ENCODE measurements at places on chromosomes 6 and 20.

DNA sequence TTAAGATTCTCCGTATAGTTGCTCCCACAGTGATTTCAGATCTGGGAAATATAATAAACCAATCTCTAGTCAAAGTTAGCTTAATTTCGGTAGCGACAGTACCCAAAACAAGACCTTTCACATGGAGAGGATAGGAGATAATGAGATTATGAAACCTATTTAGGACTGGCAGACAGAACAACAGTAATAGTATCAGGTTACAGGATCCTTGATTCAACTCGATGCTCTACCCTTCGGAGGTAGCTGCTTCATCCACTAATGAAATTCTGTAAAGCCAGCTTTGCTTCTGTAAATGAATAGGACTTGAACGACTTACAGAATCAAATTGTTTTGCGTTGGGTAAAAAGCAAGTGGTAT is 534 bp upstream of the AKIRIN2 start:
- no peak for DNase-seq

DNA sequence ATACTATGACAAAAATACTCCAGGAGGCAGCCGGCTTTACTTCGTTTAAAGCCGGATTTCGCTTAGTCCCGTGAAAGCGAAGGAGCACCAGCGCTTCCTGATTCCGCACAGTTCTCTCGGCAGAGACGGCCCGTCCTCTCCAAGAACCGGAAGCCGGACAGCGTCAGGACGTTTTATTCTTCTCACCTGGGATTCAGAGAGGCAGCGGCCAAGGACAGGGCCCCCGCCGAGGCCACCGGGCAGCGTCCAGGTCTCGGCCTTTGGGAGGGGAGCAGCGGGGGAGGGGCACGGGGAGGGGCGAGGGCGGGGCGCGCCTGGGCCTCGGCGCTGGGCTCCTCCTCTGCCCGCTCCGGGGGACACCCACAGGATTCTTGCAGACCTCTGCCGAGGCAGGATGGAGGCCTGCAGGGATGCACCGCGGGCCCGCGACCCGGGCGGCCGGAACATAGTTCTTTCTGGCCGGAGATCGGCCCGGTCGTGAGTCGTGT is 2.8 kb upstream of the DIDO1 start:
- DNase-seq: no peak

DNA sequence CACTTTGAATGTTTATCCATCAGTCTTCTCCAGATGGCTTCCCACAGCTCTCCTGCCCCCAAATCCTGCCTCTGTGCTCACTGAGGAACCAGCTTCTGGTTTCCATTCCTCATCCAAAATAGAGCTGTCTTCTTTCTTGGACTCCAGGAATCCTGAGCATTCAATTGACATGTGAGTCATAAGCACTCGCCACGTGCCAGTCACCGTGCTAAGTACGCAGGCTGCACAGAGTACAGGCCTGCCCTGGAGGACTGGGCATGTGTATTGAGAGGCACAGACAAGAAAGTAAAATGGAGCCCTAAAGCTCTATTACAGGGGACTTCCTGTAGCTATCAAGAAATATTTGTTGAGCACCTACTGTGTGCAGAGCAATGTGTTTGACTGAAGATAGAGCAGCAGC is 39.7 kb upstream of the LRFN2 start:
- DNase-seq: no peak

DNA sequence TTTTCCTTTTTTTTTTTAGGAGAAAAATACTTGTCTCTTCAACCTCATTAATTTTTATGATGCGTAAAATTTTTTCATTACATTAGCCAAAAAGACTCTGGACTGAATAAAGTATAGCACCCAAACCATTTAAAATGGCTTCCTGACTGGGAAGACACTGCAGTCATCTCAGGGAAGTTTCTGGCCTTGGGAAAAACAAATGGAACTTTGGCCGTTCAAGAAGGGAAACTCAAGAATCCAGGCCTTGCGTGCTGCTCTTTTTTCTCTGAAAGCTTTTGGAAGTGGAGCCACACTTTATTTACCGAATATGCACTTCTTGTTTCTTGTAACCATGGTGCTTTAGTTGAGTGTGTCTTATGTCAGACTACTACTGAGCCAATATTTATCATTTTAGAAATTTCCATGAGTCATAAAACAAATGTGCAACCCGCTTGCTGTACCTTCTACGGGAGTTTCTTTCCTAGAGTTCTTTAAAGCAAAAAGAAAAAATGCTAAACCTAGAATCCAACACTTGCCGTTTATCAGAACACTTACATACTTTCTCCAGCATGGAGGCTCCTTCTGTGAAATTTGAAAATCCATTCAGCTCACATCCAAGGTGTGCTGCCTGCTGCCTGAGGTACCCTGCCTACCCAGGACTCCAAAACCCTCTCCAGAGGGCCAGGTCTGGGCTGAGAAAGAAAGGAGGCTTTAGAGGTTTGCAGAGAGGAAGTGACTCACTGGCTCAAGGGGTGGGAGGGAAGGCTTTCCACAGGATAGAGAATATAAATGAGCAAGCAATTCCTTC is 11.5 kb upstream of the DSTN start:
- DNase-seq: no peak

DNA sequence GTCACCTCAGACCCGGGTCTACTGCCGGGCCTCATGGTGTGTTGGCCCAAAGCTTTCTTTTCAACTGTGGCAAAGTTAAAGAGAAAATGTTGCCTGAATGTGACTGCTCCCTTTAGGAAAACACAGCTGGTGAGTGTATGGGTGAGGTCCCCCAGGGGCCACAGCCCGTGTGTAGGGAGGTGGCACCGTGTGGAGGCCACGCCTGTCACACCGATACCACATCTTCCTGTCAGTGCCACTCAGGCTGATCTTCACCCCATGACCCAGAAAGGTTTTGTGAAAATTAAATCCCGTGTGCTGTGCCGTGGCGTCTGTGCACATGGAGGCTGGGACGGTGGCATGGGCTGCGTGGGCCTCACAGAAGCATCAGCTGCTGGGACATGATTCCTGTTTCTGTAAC is 10.7 kb upstream of the ADRM1 start:
- DNase-seq: no peak

DNA sequence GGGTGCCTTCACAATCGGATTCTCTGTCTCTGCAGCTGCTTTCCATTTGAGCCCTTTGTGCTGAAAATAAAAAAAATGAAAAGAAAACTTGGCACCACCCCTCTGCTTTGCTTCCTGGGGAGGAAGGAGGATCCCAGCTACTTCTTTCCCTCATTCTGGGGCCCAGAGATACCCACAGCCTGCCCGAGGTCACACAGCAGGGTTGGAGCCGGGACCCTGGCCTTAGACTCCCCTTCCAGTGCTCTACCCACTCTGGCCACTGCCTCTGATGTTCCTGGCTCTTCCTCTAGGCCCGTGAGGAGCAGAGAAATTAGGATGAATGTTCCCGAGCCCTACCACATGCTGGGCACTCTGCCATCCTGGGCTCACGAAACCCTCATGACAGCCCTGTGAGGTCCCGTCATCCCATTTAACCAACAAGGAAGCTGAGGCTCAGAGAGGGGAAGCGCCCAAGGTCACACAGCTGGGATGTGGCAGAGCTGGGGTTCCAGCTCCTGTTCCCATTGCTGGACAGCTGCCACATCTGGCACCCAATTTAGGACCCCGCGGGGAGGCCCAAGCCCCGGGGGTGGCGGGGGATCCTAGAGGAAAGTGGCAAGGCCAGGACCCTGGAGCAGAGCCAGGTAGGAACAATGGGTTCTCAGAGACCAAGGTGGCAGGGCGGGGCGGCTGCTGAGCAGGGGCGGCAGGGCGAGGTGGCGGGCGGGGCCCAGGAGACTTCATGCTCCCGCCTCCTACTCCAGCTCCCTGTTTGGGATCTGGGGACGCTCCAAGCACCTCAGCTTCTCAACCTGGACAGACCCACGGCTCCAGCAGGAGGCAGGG is 76.6 kb downstream of the CEBPB start:
- no peak for DNase-seq

- DNase-seq: no peak
Observed at GRCh38 chr6:3631186-3631585, 120.3 kb downstream of the PXDC1 start.

GRCh38 chr20:35303735-35304491 is 11.7 kb upstream of the FAM83C start:
- DNase-seq: peak; percentile 57

DNA sequence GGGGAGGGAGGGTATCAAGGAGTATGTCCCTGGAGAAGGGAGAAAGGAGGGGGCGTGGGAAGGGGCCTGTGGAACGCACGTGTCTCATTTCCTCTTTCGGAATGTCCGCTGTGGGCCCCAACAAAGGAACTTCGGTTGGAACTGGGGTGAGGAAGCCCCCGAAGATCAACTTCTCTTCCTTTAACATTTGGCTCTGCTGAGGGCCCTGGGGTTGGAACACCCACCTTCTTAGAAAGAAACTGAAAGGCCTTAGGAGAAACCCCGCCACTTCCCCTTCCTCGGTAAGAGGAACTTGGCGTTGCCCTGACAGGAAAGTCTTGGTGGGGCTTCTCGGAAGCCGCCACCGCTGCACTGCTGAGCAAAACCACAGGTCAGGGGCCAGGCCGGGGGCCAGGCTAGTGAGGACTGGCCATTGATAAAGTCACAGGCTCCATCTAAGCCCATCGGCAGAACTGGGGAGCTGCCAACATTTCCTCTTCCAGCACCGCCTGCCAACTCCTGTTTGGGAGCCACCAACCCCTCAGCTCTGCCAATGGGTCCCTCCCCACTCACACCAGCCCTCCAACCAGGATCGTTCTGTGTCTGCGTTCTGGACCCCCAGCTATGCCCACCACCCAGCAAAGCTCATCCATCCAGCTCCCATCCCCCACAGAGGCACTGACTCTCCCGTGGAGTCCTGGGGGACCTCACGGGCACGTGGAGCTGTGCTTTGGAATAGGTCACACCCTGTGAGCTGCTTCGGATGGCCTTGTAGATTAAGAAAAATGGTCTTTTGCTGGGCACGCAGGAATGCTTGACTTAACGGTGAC is 44.8 kb downstream of the FGD2 start:
- DNase-seq: no peak

- no peak for DNase-seq
Observed at GRCh38 chr6:44470746-44471145, 83.2 kb downstream of the CDC5L start.

GRCh38 chr20:21670981-21671380 is 34.5 kb upstream of the PAX1 start:
- DNase-seq: no peak

- DNase-seq: peak; percentile 69
Observed at GRCh38 chr20:49610691-49611538, 43.0 kb upstream of the PTGIS start.

- no peak for DNase-seq
Observed at GRCh38 chr6:2114100-2114499, 131.3 kb downstream of the GMDS start.

- DNase-seq: no peak
Observed at GRCh38 chr6:32614366-32615081, 22.7 kb upstream of the HLA-DQA1 start.

GRCh38 chr6:1913577-1913976 is 303.9 kb downstream of the FOXC1 start:
- no peak for DNase-seq

GRCh38 chr20:62492711-62493110 is 16.9 kb upstream of the GATA5 start:
- no peak for DNase-seq

GRCh38 chr6:103081876-103082630 is 1688.5 kb downstream of the GRIK2 start:
- DNase-seq: no peak

DNA sequence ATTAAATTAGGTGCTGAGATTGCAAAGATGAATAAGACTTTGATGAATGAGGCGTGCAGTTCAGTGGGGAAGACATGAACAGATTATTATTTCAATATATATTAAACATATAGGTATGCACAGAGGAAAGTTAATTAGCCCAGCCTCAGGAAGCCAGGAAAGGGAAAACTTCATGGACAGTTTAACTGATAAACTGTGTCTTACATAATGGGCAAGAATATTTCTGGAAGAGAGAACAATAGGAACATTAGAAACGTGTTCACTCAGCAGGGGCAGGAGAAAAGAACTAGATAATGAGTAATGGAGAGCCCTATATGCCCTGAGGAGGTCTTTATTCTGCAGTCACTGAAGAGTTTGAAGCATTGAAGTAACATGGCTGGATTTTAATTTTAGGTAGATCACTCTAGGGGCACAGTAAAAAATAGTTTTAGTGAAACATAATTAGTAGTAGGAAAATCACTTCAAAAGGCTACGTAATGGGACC is 23.6 kb downstream of the CEP57L1 start:
- DNase-seq: no peak

All from stimulated activated CD4-positive, alpha-beta T cell treated with anti-CD3 and anti-CD28 coated beads, Interleukin-15, amount 100 ng/mL, for 1 hour (primary cell).